Fibroblast of pulmonary artery (primary cell): ENCODE measurements at places on chromosomes 12 and 14.

DNA sequence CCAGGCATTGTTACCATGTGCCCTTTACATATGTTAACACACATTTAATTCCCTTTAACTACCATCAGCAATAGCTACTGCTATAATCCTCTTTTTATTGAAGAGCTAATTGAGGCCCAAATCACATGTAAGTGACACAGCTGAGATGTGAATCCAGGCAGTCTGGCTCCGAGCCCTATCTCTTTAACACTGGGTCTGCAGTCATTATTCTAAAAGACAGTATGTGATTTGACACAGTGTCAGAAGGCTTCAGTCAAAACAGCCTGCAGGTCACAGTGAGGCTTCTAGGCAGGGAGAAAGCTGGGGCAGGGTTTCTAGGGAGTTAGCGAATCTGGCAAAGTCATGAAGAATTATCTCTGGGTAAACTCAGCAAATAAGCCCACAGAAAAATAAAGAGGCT is 148.2 kb downstream of the KIF21A start:
- no peak for DNase-seq

DNA sequence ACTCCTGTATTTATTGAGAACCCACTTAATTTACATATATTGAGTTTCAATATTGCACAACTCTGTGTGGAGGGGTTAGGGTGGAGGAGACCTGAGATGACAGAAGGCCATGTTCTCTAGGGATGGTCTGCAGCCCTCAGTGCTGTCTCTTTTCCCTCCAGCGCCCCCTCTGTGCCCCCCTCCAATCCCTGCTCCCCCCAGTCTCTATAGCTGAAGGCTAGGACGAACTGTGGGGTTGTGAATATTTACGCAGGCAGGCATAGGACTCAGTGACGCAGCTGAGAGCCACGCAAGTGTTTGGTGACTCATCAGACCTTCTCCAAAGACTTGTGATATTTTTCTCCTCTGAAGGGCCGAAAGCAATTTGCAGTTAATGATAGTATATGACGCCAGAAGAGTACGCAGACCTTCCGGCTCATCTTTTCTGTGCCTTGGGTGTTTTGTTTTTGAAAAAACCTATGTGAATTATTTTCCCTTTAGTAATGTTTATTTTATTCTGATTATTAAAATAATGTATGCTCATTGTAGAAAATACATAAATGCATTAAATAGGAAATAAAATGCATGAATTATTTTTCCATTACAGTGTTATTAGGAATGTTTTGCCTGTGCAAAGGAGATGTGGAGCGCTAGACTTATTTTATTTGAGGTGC is 85.3 kb downstream of the SLC25A47 start:
- DNase-seq: peak; percentile 79

DNA sequence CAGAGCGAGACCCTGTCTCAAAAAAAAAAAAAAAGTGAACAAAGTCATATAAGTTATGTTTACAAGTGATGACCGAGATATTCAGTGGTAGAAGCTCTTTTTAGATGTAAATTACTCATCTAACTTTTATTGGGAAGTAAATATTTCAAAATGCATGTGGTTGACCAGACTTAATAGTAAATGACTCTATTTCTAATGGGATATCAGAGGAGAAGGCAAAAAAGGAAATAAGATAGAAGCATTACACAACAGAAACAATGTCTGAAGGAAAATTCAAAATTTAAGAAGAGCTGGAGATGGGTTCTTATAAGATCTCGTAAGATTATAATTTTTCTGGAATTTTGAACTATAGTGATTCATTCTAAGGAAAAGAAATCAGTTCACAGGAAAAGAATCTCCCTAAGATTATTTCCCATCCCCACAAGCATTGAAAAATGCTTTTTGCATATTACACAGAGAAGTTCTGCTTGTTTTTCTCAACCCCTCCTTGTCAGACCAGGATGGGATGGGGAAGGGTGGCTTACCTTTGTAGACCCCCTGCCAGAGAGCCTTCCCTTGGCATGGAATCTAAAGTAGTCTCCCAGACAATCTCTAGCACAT is 63.1 kb upstream of the STK38L start:
- DNase-seq: no peak

DNA sequence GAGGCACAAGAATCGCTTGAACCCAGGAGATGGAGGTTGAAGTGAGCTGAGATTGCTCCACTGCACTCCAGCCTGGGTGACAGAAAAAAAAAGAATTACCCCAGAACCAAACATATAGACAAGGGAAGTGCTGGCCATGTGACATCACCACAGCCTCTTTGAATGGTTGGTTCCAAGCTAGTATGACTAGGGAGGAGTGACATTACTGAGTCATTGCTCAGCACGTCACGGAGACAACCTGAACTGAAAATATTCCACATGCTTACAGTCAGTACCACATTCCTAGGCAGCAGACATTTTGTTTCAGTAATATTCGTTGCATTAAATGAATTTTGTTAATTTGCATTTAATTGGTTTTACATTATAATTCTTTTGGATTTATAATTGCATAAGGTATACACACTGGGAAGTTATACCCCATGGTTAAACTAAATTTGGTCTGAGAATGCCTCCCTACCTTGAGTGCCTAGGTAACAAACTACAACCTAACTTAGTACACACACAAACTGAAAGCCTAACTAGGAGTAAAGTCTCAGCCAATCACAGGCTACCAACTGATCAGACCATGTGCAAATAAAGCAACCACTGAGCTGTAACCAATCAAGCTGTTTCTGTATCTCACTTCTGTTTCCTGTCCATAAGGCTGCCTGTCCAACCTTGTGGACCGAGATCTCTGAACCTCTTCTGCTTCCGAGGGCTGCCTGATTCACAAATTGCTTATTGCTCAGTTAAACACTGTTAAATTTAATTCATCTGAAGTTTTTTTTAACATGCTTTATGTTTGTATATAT is 164.4 kb downstream of the CAND1 start:
- no peak for DNase-seq
